Right kidney (tissue), 9 donors: ENCODE measurements at places on chromosomes 1 and 21.

GRCh38 chr1:220803401-220804201, 16.9 kb downstream of the MTARC1 start:
- no peak for DNase-seq

GRCh38 chr1:216523449-216524190, 100.4 kb upstream of the USH2A start:
- no peak for DNase-seq

- DNase-seq = no peak
These were observed 26.5 kb downstream of the CD247 start for GRCh38 chr1:167491586-167492461.

- no peak for DNase-seq
These were observed 17.3 kb upstream of the TIPRL start for GRCh38 chr1:168161459-168161858.

DNA sequence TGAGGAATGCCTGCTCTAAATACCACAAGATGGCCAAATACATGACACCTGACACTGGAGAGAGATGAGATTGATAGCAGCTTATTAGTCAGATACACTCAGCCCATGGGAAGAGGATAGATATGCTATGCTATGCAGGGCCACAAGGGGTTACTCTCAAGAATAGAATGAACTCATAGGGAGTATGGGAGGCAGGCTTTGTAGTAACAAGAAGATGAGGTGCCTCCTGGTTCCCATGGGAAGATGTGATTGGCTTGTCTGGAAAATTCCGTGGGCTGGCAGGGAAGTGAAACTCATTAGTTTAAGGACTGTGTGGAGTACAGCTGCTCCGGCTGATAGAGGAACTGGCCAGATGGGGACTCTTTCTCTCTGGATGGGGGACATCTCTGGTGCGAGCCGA, 16.5 kb downstream of the CCDC30 start:
- no peak for DNase-seq

DNA sequence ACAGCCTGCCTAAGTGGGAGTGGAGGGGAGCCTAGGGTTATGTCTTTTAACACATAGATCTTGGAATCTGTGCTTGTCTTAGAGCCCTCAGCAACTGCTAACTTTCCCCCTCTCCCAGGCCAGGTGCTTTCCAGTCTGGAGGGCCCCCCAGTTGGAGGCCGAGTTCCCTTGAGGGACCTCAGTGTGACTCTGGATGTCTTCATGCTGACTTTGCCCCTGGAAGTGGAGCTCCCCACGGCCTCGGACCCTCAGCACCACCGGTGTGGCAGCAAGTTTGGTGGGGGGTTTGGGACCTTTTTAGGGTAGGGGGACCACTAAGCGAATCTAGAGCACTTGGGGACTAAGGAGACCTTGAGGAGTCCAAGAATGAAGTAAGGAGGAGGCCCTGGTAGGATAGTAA, 22.9 kb downstream of the HYI start:
- DNase-seq = no peak

GRCh38 chr21:42520628-42521253, 7.1 kb downstream of the SLC37A1 start:
- no peak for DNase-seq

DNA sequence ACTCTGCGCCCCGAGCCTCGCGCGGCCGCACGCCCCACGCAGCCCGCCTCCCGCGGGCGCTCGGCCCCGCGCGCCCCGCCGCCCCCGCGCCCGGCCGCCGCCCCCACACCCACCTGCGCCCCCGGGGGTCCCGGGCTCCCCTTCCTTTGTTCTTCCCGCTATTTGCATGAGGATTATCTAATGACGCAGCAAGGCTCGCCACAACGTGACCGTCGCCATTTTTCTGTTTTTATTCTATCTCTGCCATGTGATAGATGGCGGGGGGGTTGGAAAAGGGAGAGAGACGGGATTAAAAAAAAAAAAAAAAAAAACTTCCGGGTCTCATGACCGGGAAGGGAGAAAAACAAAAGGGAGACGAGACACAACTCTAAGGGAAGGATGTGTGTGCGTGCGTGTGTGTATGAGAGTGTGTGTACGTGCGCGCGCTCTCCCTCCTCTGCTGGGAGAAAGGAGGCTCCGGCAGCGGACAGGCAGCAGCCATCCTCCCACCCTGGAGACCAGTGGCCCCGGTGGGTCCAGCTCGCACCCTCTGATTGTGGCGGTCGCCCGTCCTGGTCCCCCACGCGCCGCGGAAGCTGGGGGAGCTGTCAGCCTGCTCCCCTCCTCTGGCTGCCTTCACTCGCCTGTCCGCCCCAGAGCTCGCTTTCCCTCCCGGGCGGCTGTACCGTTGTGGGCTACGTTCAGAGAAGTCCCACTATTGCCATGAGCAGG, 80.4 kb upstream of the AK4 start:
- DNase-seq = peak; percentile 89
